ENCODE measurements at places on chromosomes 1 and 21. TPM values are rescaled to one million over a fixed set of nuclear protein-coding genes. Genes with fewer than 3 reads are reported as not detected.

The KRTAP8-1 gene
- not detected for polyA plus RNA-seq

The TNFRSF9 gene
- 0.03 TPM for polyA plus RNA-seq

The CCDC17 gene
- 0.37 TPM for polyA plus RNA-seq

DNA sequence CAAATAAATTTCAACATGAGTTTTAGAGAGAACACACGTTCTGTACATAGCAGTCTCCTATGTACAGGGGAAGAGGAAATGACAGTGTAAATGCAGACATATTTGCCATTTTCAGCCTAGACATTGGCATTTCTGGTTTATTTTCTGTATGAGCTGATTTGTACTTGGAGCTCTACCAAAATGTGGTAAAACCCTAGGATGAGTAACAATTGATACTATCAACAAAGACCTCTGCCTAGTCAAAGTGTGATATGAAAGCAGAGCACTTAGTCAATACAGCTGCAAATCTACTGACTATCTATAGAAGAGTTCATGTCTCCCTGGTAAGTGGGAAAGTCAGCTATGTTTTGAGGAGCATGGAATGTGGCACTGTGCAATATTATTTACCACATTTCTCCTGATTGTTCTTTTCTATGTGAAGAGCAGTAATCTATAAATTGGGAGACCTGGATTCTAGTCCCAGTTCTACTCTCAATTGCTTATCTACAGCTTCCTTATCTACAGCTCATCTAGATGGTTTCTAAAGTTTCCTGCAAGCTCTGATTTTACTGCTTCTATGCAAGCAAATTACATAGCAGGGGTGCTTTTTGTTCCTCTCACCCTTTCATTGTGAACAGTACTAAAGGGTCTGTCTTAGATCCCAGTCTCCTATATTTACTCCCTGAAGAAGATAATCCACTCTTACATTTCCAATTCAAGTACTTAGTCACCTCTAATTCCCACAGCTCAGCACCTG, 334.2 kb downstream of the NTNG1 start:
- no peak for DNase-seq

The IGSF9 gene
- polyA plus RNA-seq = 5.8 TPM

- no peak for DNase-seq
Observed at GRCh38 chr1:218959784-218960183, 213.9 kb upstream of the LYPLAL1 start.

GRCh38 chr1:30685796-30686165, 37.6 kb downstream of the MATN1 start:
- DNase-seq = no peak

The NTNG1 gene
- polyA plus RNA-seq = 8.5 TPM

The PFKFB2 gene
- 8.7 TPM for polyA plus RNA-seq

The GJA4 gene
- not detected for polyA plus RNA-seq

The PLD5 gene
- 6.9 TPM for polyA plus RNA-seq

DNA sequence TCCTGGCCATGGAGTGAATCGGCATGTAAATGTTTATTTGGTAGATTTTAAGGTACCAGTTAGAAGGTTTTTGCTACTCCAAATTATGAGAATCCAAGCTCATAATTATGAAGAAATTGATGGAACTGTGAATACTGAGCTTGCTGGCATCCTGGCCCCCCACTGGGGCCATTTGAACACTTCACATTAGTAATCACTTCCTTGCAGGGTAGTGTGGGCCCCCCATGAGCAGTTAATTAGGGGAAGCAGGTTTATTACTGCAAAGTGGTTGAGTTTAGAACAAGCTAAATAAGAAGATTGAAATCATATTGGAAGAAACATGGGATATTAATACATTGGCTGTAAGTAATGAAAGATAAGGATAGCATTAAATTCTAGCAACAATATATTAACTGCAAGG, 86.7 kb downstream of the S1PR1 start:
- no peak for DNase-seq

- DNase-seq = no peak
Observed at GRCh38 chr21:43927591-43928221, 62.7 kb downstream of the AGPAT3 start.

- DNase-seq = no peak
Observed at GRCh38 chr1:221188458-221188857, 309.2 kb downstream of the HLX start.

DNA sequence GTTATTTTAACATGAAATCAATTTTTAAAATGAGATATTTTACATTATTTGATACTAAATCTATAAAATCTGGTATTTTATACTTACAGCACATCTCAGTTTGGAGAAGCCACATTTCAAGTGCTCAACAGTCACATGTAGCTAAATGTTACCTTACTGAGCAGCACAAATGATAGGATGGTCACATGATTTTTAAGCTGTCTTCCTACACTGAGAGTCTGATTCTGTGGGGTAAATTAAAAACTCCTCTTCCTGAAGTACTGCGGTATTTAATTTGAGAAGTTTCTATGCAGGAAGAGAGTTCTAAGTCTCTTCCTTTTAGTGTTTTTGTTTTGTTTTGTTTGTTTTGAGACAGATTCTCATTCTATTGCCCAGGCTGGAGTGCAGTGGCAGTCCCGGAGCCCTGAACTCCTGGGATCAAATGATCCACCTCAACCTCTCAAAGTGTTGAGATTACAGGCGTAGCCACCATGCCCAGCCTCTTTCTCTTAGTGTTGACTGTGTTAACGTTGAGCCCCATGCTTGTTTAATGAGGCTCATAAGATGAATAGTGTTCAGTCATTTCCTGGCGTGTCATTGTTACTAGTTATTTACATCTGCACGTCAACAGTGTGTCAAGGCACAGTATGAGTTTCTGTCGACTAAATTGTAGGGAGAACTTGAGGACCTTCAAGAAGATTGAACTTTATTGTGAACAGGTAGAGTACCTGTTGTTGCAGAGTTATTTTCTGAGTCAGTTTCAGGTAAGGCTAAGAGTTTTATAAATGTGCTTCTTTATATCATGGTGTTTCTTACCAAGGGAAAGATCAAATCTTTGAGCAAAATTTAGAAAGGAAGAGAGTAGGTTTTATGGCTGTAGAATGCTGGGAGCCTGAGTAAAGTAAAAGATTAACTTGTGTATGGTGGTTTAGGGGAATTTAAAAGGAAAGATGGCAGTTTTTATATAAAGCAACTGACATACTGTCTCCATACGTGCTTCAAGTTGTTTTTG, 3.3 kb downstream of the CNST start:
- no peak for DNase-seq

- DNase-seq = no peak
Observed at GRCh38 chr1:53447413-53447812, 11.8 kb upstream of the DMRTB1 start.

- no peak for DNase-seq
Observed at GRCh38 chr1:235781807-235782206, 84.9 kb downstream of the LYST start.

DNA sequence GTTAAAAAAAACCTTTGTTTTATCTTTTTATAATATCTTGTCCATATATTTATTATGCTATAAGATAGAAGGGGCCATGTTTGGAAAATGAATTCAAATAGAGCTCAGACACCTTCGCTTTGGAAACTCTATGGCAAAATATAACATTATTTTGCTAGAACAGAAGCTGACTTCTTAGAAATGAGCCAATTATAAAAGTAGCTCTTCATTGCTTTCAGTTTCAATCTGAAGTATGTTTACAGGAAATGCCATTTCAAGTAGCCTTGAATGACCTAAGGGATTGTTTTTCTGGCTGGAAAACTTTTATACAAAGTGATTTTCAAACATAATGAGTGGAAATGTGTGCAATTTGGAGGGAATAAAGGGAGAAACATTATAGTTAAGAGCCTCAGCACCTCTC, 37.8 kb upstream of the GBP5 start:
- no peak for DNase-seq

- no peak for DNase-seq
Observed at GRCh38 chr21:43206231-43207042, 37.6 kb downstream of the CRYAA start.

DNA sequence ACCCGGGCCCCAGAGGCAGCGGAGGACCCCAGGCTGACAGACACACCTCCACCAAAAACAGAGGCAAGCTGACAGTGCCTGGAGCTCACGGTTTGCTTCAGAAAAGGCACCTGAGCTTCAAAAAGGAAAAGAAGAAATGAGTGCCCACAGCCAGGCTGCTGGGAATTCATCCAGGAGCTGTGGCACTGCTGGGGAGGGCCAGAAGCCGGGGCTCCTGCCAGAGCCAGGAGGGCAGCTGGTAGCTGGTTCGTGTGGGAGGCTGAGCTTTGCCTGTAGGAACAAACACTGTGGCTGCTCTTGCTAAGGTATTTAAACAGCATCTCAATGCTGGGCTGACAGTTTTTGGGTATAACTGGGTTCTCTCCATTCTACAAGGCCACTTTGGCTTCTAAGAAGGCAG, 19.5 kb downstream of the KCNJ6 start:
- DNase-seq = no peak

- no peak for DNase-seq
Observed at GRCh38 chr1:23591460-23592208, 32.3 kb upstream of the ID3 start.

DNA sequence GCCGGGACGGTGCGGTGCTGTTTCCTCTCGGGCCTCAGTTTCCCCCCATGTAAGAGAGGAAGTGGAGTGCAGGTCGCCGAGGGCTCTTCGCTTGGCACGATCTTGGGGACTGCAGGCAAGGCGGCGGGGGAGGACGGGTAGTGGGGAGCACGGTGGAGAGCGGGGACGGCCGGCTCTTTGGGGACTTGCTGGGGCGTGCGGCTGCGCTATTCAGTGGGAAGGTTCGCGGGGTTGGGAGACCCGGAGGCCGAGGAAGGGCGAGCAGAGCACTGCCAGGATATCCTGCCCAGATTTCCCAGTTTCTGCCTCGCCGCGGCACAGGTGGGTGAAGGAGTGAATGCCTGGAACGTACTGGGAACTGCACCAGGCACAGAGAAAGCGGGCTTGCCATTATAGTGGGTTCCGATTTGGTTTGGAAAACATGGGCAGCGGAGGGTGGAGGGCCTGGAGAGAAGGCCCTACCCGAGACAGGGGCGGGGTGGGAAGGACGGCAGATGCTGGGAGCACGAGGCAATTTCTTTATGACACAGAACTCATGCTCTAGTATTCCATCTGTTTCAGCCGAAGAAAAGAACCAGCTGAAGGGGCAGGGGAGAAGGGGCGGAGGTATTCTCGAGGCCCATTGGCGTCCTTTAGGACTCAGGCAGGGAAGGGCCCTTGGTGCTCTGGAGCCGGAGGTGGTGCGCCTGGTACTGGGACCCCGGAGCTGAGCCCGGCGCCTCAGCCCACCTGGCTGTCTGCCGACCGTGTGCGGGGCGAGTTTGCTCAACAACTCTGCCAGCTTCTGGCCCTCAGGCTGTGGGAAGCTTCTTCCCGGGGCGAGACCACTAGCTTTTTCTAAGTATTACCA, 960 bp downstream of the PCSK9 start:
- DNase-seq = no peak

The SLC9C2 gene
- not detected for polyA plus RNA-seq

The TAL1 gene
- not detected for polyA plus RNA-seq

The KCNJ15 gene
- polyA plus RNA-seq = 71.6 TPM

- no peak for DNase-seq
Observed at GRCh38 chr1:166031932-166032571, 134.7 kb downstream of the FAM78B start.

DNA sequence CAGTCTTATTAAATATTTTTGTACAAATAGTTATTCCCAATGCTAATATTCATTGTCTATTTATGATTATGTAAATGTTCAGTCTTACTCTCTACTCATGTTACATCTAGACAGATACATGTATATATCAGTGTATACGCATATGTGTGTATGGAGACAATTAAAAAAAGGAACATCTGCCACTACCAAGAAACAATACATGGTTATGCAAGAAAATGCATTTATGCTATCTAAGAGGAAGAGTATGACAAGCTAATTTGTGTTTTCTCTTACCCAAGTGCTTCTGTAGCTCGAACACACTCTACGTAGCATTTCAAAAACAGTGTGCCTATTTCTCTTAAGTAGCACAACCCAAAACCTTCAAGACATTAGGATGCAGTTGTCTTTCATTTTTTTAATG, 6.1 kb upstream of the RLF start:
- no peak for DNase-seq

The CFHR3 gene
- not detected for polyA plus RNA-seq

DNA sequence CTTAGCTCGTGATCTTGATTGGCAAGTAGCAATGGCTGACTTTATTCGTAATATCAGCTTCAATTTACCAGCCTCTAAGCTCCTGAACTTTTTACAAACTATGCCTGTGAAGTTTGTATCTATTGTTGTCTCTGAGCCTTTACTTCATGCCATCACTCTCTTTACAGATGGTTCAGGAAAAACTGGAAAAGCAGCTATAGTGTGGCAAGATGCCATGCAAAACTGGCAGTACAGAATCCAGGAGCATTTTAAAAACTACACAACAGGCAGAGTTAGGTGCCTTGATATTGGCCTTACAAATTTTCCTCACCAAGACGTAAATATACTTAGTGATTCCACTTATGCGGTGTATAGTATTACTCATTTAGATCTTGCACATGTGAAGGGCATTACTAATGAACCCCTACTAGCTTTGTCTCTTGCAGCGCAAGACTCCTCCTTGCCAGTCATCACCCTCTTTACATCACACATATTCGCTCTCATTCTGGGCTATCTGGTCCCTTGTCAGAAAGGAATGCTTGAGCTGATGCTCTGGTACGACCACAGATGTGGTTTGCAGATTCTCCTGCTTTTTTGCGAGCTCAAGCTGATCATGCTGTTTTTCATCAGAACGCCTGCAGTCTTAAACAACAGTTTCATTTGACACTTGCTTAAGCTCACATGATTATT, 36.3 kb downstream of the CLCA1 start:
- no peak for DNase-seq

DNA sequence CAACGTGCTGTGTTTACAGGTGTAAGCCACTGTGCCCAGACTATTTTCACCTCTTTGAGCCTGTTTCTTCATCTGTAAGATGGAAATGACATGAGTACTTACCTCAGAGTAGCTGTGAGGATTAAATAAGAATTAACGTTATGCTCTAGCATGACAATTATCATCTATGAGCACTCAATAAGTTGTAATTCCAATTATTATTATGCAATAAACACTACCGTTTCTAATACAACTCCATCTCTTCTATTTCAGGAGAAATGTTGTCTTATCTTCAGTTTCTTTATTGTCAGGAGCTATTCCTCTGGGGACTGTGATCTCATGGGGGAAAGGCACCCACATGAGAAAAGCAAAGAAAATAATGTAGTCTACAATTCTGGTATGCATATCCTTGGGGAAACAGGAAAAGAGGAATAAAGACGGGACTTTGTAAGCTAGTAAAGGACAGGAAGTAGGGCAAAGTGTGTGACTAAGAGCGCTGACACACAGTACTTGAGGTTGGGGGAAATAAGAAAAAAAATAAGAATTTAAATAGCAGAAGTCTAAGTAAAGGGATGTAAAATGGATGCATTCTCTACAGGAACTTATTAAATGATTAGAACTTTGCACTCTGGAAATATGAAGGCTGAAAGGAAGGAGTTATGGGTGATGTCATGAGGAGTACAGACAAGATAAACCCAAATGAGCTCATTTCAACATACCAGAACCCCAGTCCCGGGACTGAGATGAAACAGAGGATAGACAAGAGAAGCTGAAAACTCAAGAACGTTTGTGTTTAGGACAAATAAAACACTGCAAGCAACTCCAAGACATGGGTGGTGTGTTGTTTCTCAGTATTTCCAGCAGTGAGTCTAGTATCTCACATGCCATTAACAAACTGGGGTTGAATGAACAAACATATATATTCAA, 9.8 kb downstream of the PHC2 start:
- DNase-seq = no peak

Measured in keratinocyte (primary cell).